ENCODE measurements at places on chromosomes 11 and 22. TPM values are rescaled to one million over a fixed set of nuclear protein-coding genes. Genes with fewer than 3 reads are reported as not detected.

DNA sequence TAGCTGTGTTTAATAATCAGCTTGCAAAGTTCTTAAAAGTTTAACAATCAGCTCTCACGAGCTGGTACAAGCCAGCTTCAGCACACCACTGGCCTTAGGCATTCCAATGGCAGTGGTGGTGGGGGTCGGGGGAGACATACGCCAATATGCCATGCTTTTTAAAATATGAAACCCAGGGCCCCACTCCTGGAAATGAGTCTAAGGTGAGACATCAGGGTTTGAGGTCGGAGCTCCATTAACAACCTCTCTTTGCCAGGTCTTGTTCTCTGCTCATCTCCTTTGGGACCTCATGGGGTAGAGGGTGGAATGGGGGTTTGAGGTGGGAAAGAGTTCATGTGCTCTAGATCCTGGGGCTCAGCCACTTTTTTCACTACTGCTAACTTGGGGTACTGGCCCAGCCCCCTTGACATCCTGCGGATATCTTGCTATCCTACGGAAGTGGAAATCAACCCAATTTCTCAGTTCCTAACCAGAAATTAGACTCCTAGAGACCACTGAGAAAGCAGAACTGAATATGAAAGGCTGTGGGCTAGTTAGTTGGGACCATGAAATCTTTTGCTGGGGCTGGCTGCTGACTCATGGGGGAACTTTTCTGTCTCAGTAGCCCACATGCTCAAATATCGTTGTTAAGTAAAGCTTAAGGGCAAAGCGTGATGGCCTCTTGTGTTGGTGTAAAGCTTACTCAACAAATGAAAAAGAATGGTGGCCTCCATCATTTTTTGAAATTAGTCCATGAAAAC is 90.1 kb downstream of the PDHX start:
- peak; percentile 95 for DNase-seq
- no peaks in the 10 kb centered on the region for H3K27me3 ChIP-seq
- no peak overlapping the region for H3K4me3 ChIP-seq
- H3K27ac ChIP-seq = peak overlapping the region; percentile 51
- peaks cover 18% of the 10 kb centered on the region for H3K4me1 ChIP-seq

DNA sequence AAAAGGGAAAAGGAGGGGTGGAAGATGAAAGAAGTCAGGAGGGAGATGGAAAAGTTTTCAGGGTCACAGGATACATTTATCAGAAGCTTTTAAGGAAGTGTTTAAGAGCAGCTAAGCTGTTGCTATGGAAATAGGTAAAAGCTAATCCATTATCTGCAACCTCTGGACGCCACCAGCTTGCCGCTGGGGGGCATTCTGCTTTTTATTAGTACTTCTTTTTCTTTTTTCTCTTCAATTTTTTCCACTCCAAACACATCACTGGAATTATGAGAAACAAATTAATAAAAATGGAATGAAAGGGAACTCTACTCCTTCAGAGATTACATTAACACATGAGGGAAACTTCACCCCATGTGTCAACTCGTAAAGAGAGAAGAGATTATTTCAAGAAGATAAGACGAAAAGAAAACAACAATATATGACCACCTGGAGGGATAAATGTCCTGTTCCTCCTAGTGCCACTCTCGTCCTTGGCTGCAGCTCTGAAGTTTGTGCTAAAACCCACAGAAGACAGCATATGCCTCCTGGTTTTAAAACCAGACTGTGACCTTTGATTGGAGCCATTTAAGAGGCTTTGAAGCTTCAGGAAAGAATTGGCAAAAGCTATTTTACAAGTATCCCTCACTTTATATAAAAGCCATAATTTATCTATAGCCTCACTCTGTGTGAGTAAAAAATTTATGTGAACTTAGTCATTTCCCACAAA is 972.8 kb downstream of the OPCML start:
- no peak for DNase-seq
- H3K27ac ChIP-seq = no peak overlapping the region
- no peak overlapping the region for H3K4me3 ChIP-seq
- H3K4me1 ChIP-seq = no peaks in the 10 kb centered on the region
- H3K27me3 ChIP-seq = no peaks in the 10 kb centered on the region

- H3K4me3 ChIP-seq = no peak overlapping the region
- no peaks in the 10 kb centered on the region for H3K36me3 ChIP-seq
- no peak overlapping the region for H3K27ac ChIP-seq
- H3K27me3 ChIP-seq = no peaks in the 10 kb centered on the region
- H3K4me1 ChIP-seq = no peaks in the 10 kb centered on the region
- DNase-seq = no peak
Measured at GRCh38 chr11:36177836-36178235, 111.4 kb downstream of the COMMD9 start.

The BLID gene
- not detected for polyA plus RNA-seq

GRCh38 chr11:77188633-77189491 is 60.8 kb downstream of the MYO7A start:
- H3K36me3 ChIP-seq = no peaks in the 10 kb centered on the region
- no peaks in the 10 kb centered on the region for H3K27me3 ChIP-seq
- H3K4me3 ChIP-seq = no peak overlapping the region
- H3K27ac ChIP-seq = no peak overlapping the region
- no peaks in the 10 kb centered on the region for H3K4me1 ChIP-seq
- no peak for DNase-seq

GRCh38 chr11:107849790-107850189 is 8.8 kb downstream of the SLC35F2 start:
- H3K27me3 ChIP-seq = no peaks in the 10 kb centered on the region
- H3K36me3 ChIP-seq = no peaks in the 10 kb centered on the region
- 0 out of 2 replicates have a peak overlapping the region, but pooled peaks have one; percentile 23 for H3K4me3 ChIP-seq
- DNase-seq = no peak
- no peak overlapping the region for H3K27ac ChIP-seq
- peaks cover 16% of the 10 kb centered on the region for H3K4me1 ChIP-seq

GRCh38 chr22:20235389-20235991 is 32.6 kb downstream of the RTN4R start:
- H3K27me3 ChIP-seq = peaks cover 3% of the 10 kb centered on the region
- no peak overlapping the region for H3K27ac ChIP-seq
- H3K36me3 ChIP-seq = no peaks in the 10 kb centered on the region
- peaks cover 10% of the 10 kb centered on the region for H3K4me1 ChIP-seq
- H3K4me3 ChIP-seq = no peak overlapping the region
